AG08396 (cell line): ENCODE measurements at places on chromosomes 2 and 18.

GRCh38 chr2:239590995-239591915 is 190.4 kb upstream of the HDAC4 start:
- no peak for DNase-seq

GRCh38 chr2:96797066-96797625 is 18.9 kb upstream of the CNNM3 start:
- DNase-seq: no peak

GRCh38 chr2:168796090-168796577 is 6.3 kb upstream of the NOSTRIN start:
- no peak for DNase-seq

GRCh38 chr2:60796573-60797509 is 40.8 kb downstream of the PAPOLG start:
- DNase-seq: no peak
